ENCODE measurements at places on chromosomes 13 and 19.
A peak's percentile ranks its signal among the peaks of the same experiment; 100 is the strongest.

- DNase-seq, result peak; percentile 97
Measured at GRCh38 chr13:49859560-49859959, 67.1 kb upstream of the KPNA3 start.

GRCh38 chr13:22009500-22009899 is 338.6 kb downstream of the FGF9 start:
- DNase-seq, result no peak

DNA sequence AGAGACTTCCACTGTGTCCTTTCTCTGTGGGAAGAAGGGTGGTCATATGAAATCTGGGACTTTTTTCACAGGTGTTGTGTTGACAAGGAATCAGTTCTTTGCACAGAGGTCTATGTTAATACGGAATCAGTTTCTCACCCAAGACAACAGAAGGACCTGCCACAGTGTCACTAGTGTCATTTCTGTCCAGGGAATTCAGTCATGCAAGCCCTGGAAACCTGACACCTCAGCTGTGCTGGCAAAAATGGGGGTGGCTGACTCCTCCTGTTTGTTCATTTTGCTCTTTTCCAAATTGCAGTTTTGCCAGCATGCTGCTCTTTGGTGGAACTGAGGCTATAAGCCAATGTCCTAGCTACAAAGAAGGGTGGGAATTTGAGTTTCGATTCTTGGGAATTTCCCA is 49.8 kb upstream of the ESD start:
- DNase-seq, result no peak

DNA sequence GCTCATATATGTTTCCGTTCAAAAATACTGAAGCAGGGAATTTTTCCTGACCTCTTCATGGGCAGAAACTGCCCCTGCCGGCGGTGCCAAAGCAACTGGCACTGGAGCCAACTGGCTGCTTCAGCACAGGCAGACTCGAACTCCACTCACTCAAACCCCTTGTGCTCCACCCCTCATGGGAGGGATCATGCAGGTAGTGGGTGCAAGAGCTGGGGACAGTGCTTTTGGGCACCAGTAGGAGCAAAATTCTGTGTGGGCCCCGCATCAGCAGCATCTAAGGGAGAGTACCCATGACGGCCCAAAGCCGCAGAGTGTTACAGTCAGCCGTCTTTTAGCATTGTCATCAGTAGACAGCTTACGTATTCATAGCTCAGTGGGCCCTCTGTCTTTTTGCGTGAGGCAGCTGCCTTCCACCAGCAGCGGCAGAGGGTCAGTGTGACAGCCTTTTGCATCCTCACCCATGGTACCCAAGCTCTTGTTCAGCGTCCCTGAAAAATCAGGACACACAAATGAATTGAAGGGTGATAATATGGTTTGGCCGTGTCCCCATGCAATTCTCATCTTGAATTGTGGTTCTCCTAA is 393.8 kb downstream of the SLITRK6 start:
- no peak for DNase-seq

DNA sequence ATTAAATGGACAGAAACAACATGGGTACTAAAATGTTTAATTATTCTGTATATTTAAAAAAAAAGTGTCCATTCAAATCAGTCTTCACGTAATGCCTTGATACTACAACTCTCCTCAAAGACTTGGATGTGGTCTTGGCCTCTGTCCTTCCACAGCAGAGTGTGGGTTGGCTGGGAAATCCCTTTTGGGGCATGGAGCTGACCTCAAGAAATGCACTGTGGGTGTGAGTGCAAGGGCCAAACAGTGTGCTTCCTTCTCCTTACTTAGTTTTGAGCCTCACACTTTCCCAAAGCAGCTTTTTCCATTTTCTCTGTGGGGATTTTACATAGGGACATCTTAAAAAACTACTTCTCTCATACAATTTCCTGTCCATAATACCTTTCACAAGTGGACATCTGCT is 607.4 kb downstream of the EFNB2 start:
- DNase-seq, result no peak

DNA sequence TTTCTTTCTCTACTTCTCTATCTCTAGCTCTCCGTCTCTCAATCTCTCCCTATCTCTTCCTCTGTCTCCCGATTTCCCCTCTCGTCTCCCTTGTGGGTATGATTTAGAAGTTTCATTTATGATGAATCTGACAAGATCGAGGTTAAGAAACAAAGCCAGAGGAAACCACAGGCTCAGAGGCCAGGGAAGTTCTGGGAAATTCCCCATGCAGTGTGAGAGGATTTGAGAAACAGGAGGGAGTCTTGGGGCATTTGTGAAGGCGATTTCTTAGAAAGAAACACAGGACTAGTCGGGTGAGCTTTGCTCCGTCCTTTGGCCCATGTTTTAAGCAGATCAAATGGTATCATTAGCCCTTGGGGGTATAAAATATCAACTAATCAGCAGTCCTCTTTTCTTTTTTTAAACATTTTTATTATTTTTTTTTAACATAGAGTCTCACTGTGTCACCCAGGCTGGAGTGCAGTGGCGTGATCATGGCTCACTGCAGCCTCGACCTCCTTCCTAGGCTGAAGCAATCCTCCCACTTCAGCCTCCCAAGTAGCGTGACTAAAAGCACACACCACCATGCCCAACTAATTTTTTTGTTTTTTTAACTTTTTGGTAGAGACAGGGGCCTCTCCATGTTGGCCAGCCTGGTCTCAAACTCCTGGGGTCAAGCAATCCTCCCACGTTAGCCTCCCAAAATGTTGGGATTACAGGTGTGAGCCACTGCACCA is 25.8 kb downstream of the TNFSF9 start:
- DNase-seq, result no peak

GRCh38 chr13:79871594-79871993 is 390.6 kb downstream of the NDFIP2 start:
- no peak for DNase-seq

- no peak for DNase-seq
Measured at GRCh38 chr19:49678985-49679770, 2.1 kb downstream of the PRMT1 start.

DNA sequence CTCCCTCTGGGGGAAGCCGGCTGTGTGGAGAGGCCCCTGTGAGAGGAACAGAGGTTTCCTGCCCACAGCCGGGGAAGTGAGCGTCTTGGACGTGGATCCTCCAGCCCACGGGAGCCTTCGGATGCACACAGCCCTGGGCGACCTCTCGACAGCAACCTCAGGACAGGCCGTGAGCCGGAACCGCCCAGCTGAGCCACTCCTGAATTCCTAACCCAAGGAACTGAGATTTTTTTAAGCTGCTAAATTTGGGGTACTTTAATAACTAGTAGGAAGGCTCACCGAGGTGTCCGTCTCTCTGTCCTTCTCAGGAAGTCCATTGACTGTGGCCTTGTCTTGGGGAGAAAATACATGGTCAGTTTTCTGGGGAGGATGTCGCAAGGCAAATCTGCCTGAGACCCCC is 9.1 kb downstream of the LAIR1 start:
- no peak for DNase-seq

GRCh38 chr13:68813180-68813796 is 1294.3 kb upstream of the ATXN8OS start:
- DNase-seq, result no peak

DNA sequence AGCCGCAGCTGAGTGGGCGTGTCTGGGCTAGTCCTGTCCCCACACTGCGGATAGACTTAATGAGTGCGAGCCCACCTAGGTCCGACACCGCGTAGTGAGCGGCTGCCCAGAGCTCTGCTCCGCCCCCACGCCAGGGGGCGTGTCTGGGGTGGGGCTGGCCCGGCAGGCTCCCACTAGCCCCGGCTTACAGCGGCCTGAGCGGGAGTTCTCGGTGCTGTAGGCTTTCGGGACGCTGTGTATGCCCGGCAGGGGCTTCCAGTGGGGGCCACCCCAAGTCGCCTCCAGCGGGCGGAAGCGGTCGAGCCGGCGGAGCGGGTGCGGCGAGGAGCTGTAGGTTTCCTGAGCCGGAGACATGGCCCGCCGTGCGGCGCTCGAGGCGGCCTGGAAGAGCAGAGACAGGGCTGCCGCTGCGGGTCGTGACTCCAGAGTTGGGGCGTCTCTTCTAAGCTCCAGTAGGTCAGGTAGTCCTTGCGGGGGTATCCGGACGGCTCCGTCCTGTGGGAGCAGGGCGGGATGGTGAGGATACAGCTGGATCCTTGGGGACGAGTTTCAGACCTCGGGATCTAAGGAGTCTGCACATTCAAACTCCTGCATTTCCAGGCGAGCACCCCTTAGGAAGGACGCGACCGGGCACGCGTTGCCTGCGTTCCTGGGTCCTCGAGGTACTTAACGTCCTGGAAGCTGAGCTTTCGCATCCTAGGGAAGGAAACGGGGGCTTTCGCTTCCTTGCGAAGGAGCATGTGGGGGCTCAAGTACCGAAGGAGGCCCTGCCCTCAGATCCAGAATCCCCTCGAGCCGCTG is 1.2 kb downstream of the CGB7 start:
- peak; percentile 63 for DNase-seq

GRCh38 chr13:28719227-28720055 is 671 bp upstream of the SLC46A3 start:
- DNase-seq, result peak; percentile 94

DNA sequence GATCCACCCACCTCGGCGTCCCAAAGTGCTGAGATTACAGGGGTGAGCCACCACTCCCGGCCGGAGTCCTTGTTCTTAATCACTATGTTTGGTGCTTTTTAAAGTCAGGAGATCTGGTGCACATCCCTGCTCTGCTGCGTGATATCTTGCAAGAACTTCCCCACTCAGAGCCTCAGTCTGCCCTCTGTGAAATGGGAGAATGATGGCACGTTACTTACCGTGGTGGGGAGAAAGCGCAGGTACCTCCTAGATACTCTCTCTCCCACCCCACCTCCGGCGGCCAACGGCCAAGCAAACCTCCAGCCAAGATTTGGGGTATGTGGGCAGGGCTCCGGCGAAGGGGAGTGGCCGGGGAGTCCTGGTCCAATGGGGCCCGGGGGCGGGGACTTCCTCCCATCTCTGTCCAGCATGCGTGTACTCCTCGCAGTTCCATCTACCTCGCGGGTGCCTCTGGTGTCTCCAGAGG is at the start of gene RYR1:
Gene RYR1 (plus strand): TSS at position 424 of the 466 bp plus-strand sequence. CDS start 139 bp downstream, outside the sequence.
- DNase-seq, result peak; percentile 52

- DNase-seq, result peak; percentile 22
Measured at GRCh38 chr13:35760735-35761281, 284.3 kb upstream of the MAB21L1 start.

DNA sequence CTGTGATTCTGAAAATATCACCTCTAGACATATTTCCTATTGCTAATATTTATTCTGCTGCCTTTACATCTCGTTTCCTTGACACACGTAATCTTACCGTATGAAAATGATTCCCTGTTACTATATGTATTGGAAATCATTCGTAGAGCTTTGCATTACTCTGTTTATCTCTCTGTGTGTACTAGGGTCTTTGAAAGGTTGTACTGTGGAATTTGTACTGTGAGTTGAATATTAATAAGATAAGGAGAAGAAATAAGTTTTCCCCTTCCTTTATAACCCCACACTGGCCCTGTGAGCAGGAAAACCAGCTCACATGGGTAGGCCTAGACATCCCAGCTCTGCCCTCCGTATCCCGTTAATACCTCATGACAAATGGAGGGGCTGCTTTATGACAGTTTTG is 354.9 kb downstream of the KLF5 start:
- no peak for DNase-seq

DNA sequence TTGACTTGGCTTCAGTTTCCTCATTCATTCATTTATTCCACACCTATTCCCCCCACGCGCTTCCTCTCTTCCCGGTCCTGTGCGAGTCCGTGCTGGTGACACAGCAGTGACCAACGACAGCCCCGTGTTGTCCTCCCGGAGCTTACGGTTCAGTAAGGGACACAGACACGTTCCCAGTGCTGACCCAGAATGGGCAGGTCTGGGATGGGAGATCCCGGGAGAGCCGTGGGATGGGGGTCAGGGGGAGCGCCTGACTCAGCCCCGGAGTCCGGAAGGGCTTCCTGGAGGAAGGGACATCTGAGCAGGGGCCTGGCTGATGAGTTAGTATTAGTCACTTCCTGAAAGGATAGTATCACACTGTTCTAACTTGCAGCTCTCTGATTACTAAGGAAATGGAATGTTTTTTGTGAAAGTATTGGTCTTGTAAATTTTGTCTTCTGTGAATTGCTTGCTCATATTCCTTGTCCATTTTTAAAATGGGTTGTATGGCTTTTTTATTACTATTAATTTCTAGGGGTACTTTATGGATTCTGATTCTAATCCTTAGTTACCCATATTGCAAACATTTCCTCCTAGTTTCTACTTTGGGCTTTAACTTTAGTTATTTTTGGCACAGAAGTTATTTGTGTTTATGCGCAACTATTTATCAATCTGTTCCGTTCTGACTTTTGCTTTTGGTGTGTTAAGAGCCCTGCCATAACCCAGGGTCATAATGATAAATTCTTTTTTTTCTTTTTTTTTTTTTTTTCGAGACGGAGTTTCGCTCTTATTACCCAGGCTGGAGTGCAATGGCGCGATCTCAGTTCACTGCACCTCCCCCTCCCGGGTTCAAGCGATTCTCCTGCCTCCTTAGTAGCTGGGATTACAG is 708 bp upstream of the ERCC1 start:
- DNase-seq, result peak; percentile 98

DNA sequence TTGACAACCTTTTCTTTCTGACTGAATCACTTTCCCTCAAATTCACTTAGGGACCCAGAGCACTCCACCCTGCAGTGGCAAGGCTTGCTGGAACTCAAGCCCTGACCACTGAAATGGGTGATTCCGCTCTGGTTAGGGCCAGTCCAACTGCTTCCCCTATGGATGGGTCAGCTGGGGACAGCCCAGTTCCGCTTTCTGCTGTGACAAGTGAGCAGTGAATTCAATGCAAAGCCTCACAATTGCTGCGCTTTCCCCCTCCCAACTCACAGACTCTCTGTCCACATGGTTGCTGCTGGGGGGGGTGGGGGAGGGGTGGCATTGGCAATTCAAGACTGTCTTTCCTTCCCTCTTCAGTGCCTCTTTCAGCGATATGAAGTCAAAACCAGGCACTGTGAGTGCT is 18.7 kb downstream of the CD70 start:
- no peak for DNase-seq

DNA sequence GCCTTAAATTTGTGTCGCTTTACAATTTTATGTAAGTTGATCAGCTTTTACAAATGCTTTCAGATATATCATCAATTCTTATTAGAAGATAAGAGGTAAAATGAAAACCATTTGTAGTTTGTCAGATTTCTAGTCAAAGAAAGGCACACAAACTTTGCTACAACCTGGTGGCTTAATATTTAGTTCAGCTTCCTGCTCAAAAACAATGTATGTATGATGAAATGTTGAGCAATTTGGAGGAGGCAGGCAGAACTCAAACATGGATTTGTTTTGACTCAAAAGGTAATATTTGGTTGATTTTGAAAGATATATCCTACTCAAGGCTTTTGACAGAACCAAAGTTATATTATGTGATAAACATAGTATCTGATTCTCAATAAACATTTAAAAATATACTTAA is 24.2 kb downstream of the NEK5 start:
- DNase-seq, result no peak

DNA sequence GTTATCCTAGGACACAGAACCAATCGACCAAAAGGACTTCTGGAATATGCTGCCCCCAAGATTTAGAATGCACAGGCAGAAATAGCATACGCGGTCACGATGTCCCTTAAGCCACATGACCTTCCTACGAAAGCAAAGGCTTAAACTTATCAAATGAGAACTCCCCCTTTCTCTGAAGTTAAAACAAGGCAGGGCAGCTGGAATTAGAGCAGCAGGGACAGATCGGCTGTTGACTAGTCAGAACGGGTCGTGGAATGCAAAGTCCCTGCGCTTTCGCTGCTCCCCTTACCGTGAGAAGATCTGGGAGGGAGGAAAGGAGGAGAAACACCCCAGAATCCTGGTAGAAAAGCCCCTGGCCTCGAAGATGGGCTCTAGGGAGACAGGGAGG is 799 bp upstream of the USPL1 start:
- peak; percentile 90 for DNase-seq

GRCh38 chr19:4871711-4872110 is 4.2 kb upstream of the PLIN3 start:
- no peak for DNase-seq

Measured in EH (cell line).